ENCODE measurements at places on chromosomes 2 and 18.

DNA sequence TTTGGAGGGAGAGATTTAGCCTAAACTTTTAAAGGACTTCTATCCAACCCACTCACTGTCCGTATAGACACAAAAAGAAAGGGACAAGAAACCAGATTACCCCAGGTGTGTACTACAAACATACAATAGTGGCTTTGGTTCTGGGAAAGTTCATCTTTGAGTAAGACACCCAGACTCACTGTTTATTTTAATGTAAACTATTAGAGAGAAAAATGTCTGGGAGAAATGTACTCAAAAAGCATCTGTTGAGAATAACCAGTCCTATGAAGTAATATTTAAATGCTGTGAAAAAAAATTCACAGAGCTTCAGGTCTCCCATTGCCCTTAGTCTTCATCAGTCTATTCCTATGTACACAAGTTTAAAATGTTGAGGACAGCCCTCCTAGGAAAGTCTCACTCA is 107.5 kb downstream of the SLC8A1 start:
- no peak for DNase-seq

- no peak for DNase-seq
Observed at GRCh38 chr2:156189143-156189542, 143.4 kb downstream of the NR4A2 start.

DNA sequence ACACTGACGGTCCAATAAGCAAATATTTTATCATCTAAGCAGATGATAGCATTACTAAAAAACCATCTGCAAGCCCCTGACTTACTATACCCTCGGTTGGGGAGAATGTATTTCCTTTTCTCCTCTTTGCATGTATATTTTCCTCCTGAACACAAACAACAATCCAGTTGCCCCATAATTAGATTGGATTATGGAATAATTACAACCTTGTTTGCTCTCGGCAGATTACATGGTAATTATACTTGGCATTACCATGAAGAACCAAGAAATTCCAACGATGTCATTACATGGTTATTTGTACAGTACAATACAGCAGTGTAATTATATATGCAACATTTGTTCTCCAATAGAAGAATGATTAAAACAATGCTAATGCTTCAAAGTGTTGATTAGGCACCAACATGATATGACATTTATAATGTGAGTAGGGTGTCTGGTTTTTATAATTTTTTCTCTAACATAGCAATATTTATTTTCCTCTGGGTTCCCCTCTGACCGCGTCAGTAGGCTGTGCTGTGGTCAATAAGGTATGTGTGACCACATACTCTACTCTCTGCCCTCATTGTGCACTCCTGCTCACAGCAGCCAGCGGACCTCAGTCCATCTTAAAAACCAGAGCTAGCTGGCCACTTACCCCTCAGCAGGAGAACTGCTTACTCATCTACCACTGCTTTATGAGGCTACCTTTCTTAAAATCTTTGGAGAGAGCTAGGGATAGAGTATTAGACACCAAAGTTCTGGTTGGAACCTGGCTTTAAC is 176.1 kb downstream of the INSIG2 start:
- DNase-seq, result no peak

- peak; percentile 79 for DNase-seq
Observed at GRCh38 chr2:109415581-109416013, 198.2 kb downstream of the SEPTIN10 start.

- DNase-seq, result no peak
Observed at GRCh38 chr18:44871771-44872170, 191.1 kb downstream of the SETBP1 start.

DNA sequence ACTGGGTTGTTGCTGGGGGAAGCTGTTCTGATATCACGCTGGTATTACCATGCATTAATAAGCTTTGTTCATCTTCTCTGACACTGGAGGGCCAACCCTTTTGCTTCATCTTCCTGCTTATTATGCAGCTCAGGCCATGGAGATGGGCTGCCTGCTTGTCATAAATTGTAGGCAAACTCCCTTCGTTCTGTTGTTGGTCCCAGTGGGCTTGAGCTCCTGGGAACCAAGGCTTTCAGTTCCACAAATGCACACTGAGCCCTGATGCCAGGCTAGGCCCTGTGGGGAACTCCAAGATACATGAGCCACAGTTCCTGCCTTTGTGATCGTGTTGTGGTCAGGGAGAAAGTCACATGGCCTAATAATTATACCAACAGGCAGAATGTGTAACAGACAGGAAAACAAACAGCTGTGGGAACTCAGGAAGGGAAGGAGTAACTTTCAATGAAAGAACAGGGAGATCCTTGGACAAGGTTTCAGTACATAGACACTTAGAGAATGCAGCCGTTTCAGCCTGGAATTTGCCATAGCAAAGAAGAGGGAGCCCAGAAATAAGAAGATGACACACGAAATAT is 49.0 kb upstream of the BCL2L11 start:
- no peak for DNase-seq

GRCh38 chr2:146632707-146633106 is 1212.1 kb upstream of the ACVR2A start:
- no peak for DNase-seq

GRCh38 chr2:17543131-17543660 is 2.7 kb downstream of the VSNL1 start:
- peak; percentile 72 for DNase-seq

- no peak for DNase-seq
Observed at GRCh38 chr18:57286949-57287348, 65.4 kb upstream of the ST8SIA3 start.

DNA sequence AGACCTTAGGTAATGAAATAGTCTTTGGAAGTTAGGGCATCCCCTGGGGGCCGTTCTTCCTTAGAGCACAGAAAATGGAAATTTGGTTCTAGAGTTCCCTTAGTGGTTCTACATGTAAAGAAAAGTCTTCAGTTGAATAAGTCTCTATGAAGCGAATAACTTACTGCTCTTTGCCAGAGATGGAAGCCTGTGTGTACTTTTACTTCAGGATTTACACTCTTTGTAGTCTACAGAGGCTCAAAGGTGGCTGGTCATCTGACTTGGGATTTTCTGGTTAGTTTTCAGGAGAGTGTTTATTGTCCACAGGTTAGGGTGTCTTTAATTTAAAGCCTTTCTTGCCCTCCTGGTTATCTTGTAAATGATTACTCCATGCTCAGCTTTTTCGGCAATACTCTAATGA is 210.6 kb downstream of the ZNF521 start:
- DNase-seq, result no peak

DNA sequence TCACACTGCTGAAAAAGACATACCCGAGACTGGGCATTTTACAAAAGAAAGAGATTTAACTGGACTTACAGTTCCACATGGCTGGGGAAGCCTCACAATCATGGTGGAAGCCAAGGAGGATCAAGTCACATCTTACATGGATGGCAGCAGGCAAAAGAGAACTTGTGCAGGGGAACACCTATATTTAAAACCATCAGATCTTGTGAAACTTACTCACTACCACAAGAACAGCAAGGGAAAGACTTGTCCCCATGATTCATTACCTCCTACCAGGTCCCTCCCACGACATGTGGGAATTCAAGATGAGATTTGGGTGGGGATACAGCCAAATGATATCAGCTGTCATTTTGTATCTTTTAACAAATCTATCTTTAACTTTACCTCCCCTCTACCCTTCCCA is 251.1 kb upstream of the RASGRP3 start:
- DNase-seq, result no peak

DNA sequence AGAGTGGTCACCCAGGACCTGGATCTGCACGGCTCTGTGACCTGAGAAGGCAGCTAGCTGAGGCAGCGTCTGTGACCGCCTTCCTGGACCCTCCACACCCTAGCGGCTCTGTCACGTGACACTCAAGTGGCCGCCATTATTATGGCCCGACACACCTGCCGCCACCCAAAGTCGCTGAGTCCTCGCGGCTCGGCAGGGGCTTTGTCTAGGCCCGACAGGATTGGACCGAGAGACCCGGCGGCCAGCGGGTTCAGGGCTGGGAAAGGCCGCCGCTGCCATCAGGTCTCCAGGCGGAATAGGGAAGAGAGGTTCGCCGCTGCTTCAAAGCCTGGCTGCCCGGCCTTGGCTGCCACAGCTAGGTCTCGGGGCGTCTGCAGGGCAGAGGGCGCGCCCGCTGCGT is 1162.5 kb upstream of the LRRTM1 start:
- DNase-seq, result no peak

DNA sequence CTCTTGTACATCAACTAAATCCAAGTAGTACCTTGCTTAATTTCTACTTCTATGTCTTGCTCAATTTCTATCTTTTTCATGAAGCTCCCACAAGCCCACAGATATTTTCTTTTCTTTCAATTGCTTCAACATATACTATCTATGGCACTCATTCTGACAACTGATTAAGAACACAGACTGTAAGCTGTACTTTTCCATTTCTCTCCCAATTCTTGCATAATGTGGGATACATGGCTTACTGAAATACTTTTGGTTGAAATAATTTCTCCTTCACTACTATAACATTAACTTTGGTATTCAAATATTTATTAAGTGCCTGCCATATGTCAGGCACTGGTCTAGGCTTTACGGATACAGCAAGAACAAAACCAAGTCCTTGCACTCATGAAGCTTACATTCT is 84.8 kb downstream of the GORASP2 start:
- no peak for DNase-seq

DNA sequence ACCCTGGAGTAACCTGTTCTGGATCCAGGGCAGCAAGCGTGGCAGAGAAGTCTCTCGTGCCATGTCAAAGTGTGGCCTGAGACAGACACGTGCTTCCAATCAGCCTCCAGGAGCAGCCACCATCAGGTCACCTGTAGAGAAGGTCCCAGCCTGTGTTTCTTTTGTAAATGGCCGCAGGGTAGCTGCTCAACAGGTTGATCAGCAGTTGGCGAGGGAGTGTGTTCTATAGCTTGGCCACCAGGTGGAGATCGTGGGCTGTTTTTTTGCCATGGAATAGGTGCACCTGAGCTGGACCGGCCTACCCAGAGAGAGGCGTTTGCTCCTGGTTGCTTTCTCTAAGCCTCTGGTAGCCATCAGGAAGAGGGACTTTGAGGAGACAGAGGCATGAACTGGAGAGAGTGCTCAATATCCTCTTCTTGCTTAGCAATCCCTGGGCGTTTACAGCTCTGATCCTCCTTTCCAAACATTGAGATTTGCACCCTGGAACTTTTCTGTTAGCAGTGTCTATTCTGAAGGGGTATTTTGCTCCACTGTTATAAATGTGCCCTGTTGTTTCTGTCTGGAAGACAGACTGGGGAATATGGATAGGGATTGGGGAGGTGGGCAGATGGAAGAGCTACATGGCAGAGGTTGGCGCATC is 34.2 kb upstream of the EN1 start:
- DNase-seq, result peak; percentile 95

- peak; percentile 79 for DNase-seq
Observed at GRCh38 chr18:48711651-48712486, 173.0 kb downstream of the CTIF start.

- peak; percentile 17 for DNase-seq
Observed at GRCh38 chr2:127606625-127607398, 39.1 kb upstream of the GPR17 start.

- DNase-seq, result no peak
Observed at GRCh38 chr18:49632588-49632987, 70.7 kb downstream of the LIPG start.

GRCh38 chr2:29923110-29923721 is 1.8 kb upstream of the ALK start:
- DNase-seq, result peak; percentile 87

- no peak for DNase-seq
Observed at GRCh38 chr2:34153484-34153883, 554.4 kb upstream of the FAM98A start.

DNA sequence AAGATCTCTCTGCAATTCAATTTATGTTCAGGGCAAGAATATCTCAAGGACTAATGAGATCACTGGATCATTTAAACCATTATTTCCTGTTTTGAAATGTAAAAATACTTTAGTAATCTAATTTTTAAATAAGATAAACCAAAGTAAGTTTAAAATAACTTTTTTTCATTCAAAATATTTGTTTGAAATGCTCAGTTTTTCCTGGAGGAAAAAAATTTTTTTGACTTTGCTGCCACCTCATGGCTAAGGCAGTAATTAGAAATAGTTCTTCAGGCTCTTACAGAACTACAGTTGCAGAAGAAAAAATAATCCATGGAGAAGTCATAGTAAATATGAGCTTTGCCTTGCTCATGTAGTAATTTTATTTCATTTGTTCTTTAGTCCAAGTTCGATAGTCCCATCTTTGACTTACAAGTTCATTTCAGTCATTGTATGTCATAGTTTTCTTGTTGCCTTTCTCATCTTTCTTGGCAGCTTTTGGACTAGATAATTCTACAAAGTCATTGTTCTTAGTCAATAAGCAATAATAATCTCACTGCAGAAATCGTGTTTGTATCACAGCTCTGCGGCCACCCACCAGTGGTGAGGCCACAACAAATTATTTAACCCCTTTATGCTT is 127.4 kb downstream of the DPP4 start:
- DNase-seq, result no peak

- DNase-seq, result peak; percentile 46
Observed at GRCh38 chr2:2638547-2639220, 307.6 kb upstream of the MYT1L start.

GRCh38 chr2:237691029-237691907 is 63.9 kb downstream of the LRRFIP1 start:
- peak; percentile 83 for DNase-seq

DNA sequence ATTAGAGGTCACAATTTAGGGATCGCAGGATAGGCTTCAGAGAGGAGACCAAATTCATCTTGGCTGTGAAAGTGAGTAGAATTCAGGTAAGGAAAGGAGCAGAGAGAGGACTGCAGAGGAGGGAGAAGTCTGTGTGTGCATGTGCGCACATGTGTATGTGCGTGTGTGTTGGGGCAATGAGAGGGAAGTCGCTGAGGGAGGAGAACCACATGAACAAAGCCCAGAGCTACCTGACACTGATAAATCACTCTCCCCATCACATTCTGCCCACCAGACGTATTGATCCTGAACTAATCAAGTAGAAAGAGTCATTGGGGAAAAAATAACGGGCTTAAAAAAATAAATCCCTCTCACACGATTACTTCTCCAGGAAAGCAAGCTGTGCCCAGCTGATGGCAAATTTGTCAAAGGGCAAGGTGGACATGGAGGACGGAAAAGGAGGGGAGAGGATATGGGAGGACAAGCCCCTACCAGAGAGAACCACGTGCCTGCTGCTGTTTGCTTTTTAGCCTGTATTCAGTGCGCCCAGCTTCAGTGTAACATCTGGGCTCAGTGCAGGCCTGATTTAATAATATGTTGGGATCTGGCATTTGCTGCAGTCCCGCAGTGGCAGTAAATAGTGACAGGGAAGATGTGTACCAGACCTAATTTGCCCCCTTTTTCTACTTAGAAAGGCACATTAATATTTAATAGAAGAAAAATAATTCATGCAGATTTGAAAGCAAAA is 307.5 kb downstream of the C1D start:
- no peak for DNase-seq

DNA sequence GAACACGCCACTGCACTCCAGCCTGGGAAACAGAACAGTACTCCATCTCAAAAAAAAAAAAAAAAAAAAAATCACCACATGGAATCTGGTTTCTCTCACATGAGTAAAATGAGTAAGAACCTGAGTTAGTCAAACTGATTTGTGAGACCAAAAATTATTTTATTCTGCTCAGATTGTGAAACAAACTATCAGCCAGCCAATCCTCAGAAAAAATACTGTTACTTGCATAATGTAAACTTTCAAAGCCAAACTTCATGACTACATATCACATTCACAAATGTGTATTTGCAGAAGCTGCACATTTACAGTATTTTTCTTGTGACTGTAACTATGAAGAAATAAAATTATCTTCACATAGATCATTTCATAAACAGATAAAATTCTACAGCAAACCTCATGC is 23.2 kb downstream of the SUMO1 start:
- no peak for DNase-seq

All from endodermal cell (in vitro differentiated cells).